ENCODE measurements at places on chromosomes 6 and 20.
A peak's percentile ranks its signal among the peaks of the same experiment; 100 is the strongest.

GRCh38 chr6:128516514-128516898, 3.9 kb downstream of the PTPRK start:
- DNase-seq, result no peak

- no peak for DNase-seq
Measured at GRCh38 chr6:56420296-56420695, 172.9 kb upstream of the COL21A1 start.

DNA sequence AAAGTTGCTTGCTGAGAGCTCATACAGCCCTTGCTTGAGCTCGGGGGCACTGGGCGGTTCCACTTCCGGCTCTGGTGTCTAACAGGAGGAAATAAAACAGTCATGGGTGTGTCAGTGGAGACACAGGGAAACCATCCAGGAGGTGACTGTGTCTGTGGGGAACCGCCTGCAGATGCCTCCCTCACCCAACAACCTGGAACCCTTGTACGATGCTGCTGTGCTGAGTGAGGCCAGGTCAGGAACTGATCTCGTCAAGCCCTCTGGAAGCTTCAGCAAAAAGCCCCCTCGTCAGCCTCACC, 15.5 kb downstream of the TXNDC5 start:
- no peak for DNase-seq

- no peak for DNase-seq
Measured at GRCh38 chr20:33793011-33793931, 17.9 kb upstream of the CHMP4B start.

DNA sequence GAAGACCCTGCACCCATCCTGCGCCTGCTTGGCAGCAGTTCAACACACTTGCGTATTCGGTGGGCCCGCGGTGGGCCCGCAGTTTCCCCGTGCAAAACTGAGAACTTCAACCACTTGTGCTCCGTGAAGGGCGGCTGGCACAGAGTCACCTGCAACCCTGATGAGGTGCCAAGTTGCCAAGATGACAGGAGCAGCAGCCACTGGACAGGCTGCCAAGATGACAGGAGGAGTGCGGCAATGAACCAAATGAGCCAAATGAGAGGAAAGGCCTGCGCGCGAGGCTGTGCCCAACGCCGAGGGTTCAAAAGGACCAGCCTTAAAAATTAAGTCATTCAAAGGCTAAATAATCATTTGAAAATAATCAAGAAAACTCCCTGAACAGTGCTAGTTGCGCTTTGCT, 20.1 kb downstream of the DIDO1 start:
- DNase-seq, result no peak

- DNase-seq, result no peak
Measured at GRCh38 chr6:96237638-96238347, 222.0 kb downstream of the FUT9 start.

DNA sequence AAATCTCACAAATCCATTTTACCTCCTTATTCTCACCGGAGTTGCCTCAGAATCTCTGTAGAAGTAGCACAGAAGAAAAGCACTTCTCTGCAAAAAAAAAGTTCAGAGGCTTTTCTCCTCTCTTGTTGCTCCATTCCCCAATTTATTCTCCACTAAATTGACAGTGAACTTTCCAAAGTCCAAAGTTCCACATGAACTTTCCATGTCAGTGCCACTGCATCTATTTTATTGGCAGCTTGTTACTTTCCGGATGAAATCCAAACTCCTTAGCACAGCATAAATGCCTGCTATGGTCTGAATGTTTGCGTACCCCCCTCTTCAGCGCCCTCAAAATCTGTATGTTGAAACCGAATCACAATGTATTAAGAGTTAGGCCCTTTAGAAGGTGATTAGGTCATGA, 77.0 kb upstream of the MAP7 start:
- no peak for DNase-seq

DNA sequence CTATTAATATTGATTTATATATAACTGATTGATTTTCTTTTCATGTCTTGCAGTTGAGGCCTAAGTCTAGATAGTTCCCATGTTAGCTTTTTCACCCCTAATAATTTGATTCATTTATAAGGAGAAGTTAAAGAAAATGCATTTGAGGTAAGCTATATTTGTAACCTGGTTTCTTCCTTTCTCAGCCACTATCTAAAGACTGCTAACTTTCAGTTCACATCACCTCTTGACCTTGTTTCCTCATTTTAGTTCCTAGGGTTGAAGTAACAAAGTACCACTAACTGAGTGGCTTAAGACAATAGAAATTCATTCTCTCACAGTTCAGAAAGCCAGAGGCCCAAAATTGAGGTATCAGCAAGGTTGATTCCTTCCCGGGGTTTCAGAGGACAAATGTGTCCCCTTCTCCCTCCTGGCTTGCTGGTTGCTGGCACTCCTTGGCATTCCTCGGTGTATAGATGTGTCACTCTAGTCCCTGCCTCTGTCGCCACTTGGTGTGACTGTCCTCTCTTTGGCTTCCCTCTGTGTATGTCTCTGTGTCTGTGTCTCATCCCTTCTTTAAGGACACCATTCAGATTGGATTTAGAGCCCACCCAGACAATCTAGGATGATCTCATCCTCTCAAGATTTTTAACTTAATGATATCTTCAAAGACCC, 55.9 kb upstream of the C20orf144 start:
- DNase-seq, result no peak

- no peak for DNase-seq
Measured at GRCh38 chr6:119360262-119360915, 10.8 kb upstream of the MAN1A1 start.

GRCh38 chr6:37632291-37632690, 65.4 kb downstream of the MDGA1 start:
- no peak for DNase-seq

DNA sequence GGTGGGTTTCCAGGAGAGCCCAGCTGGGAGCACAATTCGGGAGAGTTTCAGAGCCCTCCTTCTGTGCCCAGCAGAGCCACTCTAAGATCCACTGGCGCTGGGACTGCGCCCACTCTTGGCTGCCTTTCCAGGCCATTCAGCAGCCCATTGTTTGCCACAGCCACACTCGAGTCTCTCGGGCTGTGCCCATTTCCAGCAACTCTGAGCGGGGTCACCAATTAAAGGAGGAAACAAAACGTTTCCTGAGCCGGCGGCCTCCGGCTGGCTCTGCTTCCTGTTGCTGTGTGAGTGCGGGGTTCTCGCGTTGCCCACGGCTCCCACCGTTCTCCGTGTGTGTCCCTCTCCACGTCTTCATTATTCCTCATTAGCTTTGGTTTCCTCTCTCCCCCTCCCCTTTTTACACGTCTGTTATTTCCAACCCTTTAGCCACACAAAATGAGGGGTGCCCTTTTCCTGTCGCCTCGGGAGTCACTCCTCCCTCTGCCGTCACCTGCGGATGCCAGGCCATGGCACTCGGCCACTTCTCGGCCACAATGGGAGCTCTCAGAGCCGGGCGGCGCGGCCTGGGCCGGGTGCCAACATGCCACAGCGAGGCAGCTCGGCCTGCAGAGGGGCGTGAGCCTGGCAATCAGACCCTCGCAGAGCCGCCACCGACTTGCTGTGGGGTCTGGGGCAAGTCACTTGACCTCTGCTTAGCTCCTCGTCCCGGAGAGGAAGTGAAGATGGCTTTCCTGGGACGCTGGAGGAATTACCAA, 94.3 kb upstream of the NKX2-2 start:
- no peak for DNase-seq

DNA sequence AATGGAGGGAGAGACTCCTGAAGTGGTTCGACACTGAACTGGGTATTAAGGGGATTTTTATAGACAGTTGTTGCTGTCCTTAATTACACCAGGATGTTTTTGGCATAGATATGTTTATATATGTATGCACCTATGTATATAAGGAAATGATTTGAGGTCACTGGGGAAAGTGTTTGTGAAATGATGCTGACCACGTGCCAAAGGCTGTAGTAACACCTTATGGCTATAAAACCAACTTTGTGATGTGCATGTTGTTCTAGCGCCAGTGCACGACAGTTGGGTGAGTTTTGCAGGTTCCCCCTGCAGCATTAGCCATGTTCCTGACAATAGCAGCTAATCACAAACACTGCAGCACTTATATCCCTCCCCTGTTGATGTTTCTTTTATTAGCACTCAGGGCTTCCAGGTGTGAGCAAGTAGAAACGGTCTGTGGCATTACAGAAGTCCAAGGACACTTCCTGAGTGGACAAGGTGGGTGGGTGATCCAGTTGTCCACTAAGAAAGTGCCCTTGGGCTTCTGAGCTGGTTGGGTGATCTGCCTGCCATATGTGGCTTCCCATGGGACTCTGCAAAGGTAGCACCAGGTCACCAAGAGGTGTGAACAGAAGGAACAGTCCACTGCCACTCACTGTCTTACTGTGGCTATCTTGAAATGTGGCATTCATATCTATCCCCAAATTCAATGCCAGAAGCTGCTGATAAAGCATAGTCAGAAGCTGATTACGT, 63.0 kb upstream of the RBM24 start:
- no peak for DNase-seq

- no peak for DNase-seq
Measured at GRCh38 chr6:118683881-118684872, 32.8 kb upstream of the CEP85L start.

GRCh38 chr6:128655978-128656498, 135.6 kb upstream of the PTPRK start:
- no peak for DNase-seq

- DNase-seq, result peak; percentile 3
Measured at GRCh38 chr6:8481727-8482126, 46.4 kb upstream of the SLC35B3 start.

DNA sequence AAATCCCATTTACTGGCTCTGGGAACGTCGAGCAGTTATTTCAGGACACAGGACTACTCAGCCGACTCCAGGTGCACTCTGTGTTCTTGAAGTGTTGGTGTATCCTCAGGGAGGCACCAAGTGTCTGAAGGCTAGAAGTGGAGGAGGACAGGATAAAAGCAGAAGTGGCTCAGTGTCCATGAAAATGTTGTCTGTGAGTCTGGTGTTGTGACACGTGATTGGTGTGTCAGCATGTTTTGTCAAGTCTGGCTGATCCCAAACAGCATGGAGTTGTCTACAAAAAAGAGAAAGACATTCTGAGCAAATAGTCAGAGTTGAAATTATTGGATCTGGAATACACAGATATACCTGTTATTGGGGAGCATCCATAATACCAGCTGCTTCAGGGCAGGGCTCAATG, 30.3 kb downstream of the SCGN start:
- no peak for DNase-seq

- no peak for DNase-seq
Measured at GRCh38 chr20:51731731-51732095, 36.5 kb downstream of the ATP9A start.

- DNase-seq, result no peak
Measured at GRCh38 chr6:53066077-53066417, 843 bp downstream of the FBXO9 start.

GRCh38 chr6:110990840-110991576, 9.2 kb downstream of the RPF2 start:
- DNase-seq, result no peak

- no peak for DNase-seq
Measured at GRCh38 chr20:53706466-53707370, 113.1 kb upstream of the ZNF217 start.

DNA sequence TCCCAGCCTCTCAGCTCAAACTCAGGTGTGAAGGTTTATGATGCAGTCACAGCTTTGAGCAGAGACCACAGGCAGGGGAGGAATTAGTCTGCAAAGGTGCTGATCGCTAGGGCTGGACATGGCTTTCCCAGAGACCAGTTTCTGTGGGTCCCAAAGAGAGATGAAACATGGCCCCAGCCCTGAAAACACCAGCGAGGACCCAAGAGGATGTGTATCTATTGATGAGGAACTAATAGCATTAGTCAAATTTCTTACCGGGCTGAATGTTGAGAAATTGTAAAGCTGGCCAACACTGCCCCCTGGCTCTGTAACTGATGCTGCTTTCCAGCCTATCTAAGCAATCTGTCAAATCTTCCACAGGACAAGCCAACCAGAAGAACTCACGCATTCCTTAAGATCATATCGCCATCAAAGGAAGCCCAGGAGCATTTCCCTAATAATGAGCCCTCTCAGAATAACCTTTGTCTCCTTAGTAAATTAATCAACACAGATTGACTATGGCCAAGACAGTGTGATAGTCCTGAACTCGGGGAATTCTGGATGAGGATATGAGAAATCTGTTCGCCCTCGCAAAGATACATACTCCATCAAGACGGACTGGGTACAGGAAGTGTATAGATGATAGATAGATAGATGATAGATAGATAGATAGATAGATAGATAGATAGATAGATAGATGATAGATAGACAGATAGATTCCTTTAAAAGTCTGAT, 7.8 kb upstream of the ACSS1 start:
- peak; percentile 32 for DNase-seq

DNA sequence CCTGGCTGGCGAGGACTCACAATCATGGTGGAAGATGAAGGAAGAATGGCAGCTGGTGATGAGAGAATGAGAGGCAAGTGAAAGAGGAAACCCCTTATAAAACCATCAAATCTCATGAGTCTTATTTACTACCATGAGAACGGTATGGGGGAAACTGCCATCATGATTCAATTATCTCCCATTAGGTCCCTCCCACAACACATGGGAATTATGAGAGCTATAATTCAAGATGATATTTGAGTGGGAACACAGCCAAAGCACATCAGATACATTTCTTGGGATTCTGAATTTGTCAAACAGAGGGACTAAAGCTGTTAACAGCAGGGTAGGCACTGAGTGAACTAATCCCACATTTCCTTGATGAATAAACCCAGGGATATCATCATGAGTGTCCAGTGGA, 116.2 kb upstream of the PLCB4 start:
- no peak for DNase-seq

- DNase-seq, result no peak
Measured at GRCh38 chr20:13046409-13046808, 37.6 kb downstream of the SPTLC3 start.

GRCh38 chr6:102732898-102733297, 1339.4 kb downstream of the GRIK2 start:
- no peak for DNase-seq

- no peak for DNase-seq
Measured at GRCh38 chr6:35602133-35602946, 86.4 kb downstream of the FKBP5 start.

GRCh38 chr20:29878281-29878741, 1379.2 kb upstream of the DEFB115 start:
- peak; percentile 4 for DNase-seq

DNA sequence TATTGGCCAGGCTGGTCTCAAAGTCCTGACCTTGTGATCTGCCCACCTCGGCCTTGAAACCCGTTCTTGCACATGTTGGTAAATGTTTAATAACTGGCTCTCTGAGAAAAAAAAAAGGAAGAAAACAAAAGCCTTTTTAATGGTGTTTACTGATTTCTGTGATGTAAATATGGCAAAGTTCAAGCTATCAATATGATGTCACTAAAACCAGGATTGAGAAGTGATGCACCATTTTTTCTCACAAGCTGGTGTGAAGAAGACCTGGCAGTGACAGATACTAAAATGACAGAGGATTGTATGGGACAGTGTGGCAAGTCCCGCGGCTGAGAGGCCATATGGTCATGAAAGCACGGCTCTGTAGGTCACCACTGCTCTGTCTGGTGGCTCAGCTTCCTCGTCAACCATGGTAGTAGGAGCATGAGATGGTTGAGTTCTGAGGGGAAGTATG, 196.3 kb upstream of the SUPT3H start:
- no peak for DNase-seq
